ENCODE measurements at places on chromosomes 7 and 10. TPM values are rescaled to one million over a fixed set of nuclear protein-coding genes. Genes with fewer than 3 reads are reported as not detected.

DNA sequence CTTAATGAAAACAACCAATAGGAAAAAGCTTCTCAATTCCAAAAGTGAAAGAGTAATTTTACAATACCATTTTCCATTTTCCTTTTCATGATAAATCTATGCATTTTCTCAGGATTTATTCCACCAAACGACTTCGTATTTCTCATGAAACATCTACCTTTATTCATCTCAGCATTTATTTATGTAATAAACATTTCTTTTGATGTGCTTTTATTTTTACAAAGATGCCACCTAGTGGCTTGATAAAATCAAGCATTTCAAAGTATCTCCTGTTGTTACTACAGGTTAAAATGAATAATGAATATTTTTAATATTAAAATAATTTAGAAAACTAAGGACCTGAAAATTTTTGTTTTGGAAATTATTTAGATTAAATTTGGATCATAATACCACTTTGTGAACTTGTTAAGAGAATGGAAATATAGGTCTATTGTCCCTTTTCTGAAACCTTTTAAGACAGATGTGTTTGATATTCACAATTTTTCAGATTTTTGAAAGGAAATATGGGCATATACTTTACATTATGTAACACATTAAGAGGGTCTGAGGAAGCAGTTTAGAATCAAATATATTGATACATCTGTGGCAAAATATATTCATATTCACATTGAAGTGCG, 2.7 kb upstream of the IQUB start:
- DNase-seq, result peak; percentile 6

DNA sequence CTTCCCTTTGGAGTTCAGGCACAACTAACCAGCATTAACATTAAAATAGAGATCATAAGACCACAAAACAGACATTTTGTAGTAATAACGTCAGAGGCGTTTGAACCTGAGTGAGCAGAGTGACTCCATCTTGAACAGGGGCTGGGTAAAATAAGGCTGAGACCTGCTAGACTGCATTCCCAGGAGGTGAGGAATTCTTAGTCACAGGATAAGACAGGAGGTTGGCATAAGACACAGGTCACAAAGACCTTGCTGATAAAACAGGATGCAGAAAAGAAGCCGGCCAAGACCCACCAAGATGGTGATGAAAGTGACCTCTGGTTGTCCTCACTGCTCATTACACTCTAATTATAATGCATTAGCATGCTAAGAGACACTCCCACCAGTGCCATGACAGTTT, 493.2 kb upstream of the AUTS2 start:
- DNase-seq, result no peak

- no peak for DNase-seq
These were observed 19.7 kb downstream of the ZNF783 start for GRCh38 chr7:149281508-149282330.

DNA sequence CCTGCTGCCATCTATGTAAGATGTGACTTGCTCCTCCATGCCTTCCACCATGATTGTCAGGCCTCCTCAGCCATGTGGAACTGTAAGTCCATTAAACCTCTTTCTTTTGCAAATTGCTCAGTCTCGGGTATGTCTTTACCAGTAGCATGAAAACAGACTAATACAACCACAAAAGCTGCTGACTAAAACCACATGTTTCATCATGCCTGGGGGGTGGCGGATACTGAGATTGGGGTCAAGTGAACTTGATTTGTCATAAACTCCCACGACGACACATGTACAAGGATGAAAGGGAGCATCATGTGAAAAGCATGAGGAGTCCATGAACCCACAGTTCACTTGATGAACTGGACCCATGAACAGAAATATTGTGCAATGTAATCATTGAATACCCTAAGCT, 134.9 kb upstream of the ANK3 start:
- peak; percentile 93 for DNase-seq

- DNase-seq, result no peak
These were observed 4.5 kb upstream of the AEBP1 start for GRCh38 chr7:44099669-44100068.

DNA sequence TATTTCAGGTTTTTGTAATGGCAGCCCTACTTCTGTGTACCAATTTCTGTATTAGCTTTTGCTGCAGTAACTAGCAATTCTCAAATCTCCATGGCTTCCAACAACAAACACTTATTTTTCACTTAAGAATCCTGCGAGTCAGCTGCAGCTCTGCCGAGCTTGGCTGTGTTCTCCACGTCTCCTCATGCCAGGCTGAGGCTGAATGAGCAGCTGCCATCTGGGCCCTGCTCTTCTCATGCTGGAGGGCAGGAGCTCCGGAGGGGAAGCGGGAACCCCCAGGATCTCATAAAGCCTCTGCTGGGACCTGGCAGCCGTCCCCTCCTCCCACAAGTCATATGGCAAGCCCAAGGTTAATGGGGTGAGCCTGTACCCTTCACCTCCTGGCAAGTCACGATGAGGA, 591.1 kb downstream of the SDK1 start:
- DNase-seq, result no peak

- DNase-seq, result no peak
These were observed 51.2 kb upstream of the TMEM229A start for GRCh38 chr7:124084024-124084423.

DNA sequence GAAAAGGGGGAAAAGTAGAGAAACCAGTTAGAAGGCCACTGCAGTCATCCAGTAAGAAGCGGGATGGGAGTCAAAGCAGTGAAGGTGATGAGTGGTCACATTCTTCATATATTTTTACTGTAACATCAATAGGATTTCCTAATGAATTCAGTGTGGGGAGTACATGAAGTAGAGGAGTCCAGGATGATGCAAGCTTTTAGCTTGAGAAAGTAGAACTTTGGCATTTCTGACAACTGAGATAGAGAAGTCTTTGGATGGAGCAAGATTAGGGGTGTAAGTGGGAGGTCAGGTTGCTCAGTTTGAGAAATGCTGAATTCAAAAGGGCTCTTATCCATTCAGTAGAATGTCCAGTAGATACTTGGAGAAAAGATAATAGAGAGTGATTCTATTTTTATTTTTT, 264.1 kb upstream of the DGKB start:
- no peak for DNase-seq

- no peak for DNase-seq
These were observed 56.5 kb downstream of the AFAP1L2 start for GRCh38 chr10:114347791-114348190.

DNA sequence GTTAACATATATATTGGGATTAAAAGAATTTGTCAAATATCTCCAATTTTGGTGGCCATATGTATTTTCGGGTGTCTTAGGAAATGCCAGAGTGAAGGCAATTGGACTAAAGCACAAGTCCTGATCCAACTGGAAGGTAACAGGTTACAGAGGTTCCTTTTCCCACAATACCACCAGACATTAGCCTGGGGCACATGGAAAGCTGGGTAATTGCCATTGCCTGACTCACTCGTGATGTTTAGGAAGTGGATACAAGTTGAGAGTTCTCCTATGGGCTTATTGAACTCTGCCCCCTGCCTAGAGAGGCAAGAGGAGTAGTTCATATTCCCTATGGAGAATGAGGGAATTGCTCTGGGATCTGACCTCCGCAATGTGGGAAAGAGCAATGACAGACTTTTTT, 5.7 kb downstream of the DNAH11 start:
- peak; percentile 14 for DNase-seq

DNA sequence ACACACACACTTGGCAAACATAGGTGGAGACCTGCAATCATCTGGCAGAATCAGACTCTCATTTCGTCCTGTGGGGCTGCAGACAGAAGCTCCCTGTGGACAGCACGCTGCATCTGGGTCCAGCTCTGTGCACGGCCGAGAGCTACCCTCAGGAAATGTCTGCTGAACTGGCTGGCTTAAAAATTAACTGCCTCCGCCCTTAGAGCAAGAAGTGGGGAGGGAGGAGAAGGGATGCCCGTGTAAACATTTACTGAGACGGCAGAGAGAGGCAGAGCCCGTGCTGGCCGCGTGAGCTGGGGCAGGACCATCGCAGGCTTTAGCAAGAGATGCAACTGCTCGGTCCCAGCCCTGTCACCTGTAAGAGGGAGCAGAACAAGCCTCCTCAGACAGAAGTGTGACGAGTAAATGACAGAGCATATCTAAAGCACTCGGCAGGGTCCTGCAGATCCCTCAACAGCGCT, 81.8 kb downstream of the TNS3 start:
- DNase-seq, result no peak

DNA sequence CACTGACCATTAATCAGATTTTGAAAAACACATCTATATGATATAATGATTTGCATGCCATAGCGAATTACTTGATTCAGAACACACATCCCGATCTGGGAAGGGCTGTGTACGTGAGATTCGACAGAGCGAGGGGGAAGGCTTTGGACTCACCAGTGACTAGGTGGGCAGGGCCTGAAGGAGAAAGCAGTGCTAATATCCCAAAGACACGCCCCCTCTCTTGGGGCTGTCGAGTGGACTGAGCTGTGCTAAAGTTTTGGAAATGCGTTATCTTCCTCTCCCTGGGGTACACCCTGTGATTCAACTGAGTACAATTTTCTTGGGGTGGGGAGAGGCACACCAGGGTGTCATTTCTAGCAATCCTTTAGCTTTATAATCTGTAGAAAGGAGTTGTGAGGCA, 1.8 kb downstream of the LRRC17 start:
- DNase-seq, result no peak

GRCh38 chr7:157027568-157028198, 17.2 kb upstream of the MNX1 start:
- peak; percentile 98 for DNase-seq

DNA sequence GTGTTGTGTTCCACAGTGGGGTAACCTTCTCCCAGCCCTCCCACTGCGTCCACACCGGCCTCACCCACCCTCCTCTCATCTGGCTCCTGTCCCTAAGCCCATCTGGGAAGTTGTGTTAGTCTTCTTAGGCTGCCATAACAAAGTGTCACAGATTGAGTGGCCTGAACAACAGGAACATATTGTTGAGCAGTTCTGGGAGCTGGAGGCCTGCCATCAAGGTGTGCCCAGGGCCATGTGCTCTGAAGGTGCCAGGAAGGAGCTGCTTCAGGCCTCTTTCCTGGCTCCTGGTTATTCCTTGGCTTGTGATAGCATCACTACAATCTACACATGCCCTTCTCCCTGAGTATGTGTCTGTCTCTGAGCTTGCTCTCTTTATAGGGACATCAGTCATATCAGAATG, 327.6 kb upstream of the COBL start:
- no peak for DNase-seq

DNA sequence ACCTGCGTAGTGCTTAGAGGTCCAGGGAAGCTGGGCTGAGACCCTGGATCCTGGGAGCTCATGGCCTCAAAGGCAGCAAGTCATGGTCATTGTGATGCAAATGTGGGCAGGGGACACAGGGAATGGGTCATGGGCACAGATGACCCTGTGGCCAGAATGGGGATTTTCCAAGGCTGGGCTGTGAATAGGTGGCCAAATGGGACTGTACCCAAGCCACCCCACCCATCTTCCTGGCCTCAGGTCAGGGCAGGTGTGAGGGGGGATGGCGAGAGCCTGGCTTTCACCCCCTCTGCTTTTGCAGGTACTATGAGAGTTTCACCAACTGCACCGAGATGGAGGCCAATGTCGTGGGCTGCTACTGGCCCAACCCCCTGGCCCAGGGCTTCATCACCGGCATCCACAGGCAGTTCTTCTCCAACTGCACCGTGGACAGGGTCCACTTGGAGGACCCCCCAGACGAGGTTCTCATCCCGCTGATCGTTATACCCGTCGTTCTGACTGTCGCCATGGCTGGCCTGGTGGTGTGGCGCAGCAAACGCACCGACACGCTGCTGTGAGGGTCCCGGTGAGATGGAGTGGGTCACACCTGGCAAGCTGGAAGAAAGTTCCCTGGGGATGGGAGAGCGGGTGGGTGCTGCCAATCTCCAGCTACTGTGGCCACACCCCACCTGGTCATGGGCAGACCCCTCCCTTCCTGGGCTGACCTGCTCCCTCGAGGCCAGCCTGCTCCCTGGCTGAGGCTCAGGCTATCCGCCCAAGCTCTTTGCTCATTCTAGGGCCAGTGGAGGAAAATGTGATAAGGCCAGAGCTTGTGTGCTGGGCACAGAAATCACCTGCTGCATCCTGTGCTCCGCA, 25.5 kb downstream of the RAMP3 start:
- DNase-seq, result no peak

DNA sequence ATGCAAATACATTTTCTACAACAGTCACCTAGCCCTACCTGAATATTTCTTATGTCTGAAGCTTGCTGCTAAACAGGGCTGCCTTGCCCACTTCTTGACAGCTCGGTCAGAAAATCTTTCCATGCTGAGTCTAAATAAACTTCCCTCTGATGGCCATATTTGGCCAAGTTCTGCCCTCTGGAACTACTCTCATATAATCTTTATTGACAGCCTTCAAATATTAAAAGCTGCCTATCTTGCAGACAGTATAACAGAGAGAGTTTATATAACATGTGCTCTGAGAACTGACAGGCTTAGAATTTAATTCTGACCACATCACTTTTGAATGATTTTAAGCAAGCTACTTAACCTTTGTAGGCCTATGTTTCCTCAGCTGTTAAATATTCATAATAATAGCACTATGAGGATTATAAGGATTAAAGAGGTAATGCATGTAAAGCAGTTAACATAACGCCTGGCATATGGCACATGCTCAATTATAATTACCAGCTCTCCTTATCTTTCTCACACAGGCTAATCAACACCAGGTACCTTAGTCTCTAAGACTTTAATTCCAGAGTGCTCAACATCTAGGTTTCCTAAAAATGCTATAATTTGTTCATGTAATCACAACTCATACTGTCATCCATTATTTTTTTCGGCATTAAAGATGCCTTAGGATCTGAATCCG, 334.1 kb downstream of the HPSE2 start:
- no peak for DNase-seq

DNA sequence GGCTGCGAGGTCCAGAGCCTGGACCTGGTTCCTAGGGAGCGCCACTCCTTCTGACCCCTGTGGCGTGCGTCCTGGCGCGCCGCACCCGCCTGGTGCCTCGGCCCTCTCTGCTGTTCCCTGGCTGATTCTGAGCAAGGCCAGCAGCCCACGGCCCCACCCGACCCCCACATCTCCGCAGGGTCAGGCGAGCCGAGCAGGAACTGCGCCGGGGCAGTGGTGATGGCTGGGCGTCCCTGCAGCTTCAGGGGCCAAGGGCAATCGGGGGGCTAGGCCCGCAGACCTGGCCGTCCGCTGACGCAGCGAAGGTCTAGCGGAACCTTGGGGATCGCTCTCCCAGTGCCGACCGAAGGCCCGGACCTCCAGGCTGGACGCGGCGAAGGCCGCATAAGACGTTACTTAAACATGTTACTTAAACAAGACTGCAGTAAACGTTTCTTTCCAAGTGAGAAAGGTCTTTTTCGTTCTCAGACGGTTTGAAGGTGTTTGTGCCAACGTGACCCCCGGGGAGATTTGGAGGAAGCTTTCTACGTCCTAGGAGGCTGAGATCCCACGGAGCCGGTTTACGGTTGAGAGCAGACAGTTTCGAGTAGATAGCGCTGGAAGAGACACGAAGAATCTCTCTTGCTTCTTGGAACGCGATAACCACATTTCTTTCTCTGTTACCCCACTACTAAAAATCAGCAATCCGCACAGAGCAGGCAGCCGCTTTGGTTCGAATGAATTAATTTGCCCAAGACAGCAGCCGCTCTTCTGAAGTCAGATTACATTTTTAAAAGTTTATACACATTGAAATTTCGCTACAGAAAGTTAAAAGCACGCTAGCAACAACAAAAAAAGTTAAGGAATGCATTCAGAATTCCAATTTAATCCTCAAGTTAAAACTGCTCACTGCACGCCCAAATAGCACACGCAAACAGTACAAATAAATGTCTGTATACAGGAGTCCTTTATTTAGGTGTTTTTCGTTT, 4.9 kb upstream of the NKX2-3 start:
- DNase-seq, result no peak

GRCh38 chr10:129448086-129448485, 19.0 kb upstream of the MGMT start:
- DNase-seq, result no peak

SPDYE5 gene
- total RNA-seq, result not detected

WNT2 gene
- not detected for total RNA-seq

OR2F2 gene
- 0.17 TPM for total RNA-seq

POLD2 gene
- 145 TPM for total RNA-seq

KCP gene
- total RNA-seq, result 0.50 TPM

HOGA1 gene
- total RNA-seq, result 0.17 TPM
